ENCODE measurements at places on chromosomes 13 and 19. TPM values are rescaled to one million over a fixed set of nuclear protein-coding genes. Genes with fewer than 3 reads are reported as not detected.

The THSD1 gene
- total RNA-seq: 14.1 TPM

The WDR88 gene
- total RNA-seq: not detected

The MBD3L2 gene
- total RNA-seq: not detected

The ZNF20 gene
- total RNA-seq: 7.4 TPM

The ZNF253 gene
- total RNA-seq: 1.9 TPM

The CEACAM3 gene
- total RNA-seq: not detected

The ZNF132 gene
- 9.2 TPM for total RNA-seq

The RAB3A gene
- 0.89 TPM for total RNA-seq

The SIGLEC7 gene
- total RNA-seq: not detected

The LSM7 gene
- total RNA-seq: 162 TPM

The LRRC8E gene
- total RNA-seq: 10.7 TPM

The COX7A1 gene
- total RNA-seq: 4.5 TPM

The EBI3 gene
- total RNA-seq: not detected

The CGB8 gene
- total RNA-seq: not detected

The KIR2DL3 gene
- total RNA-seq: not detected

The PSG1 gene
- total RNA-seq: 0.62 TPM

The NLRP5 gene
- not detected for total RNA-seq

The DUXA gene
- not detected for total RNA-seq

The APLP1 gene
- 6.7 TPM for total RNA-seq

The GPR12 gene
- not detected for total RNA-seq

The GDF15 gene
- total RNA-seq: 82.9 TPM

The CDX2 gene
- not detected for total RNA-seq

The UGGT2 gene
- total RNA-seq: 67.3 TPM

The TEX101 gene
- total RNA-seq: not detected

The MATK gene
- not detected for total RNA-seq

The NKPD1 gene
- 0.44 TPM for total RNA-seq

The ERICH4 gene
- not detected for total RNA-seq

The ZNF208 gene
- total RNA-seq: 0.25 TPM

The MZF1 gene
- total RNA-seq: 13.8 TPM

The SIGLECL1 gene
- total RNA-seq: not detected

The GFY gene
- 0.11 TPM for total RNA-seq

The CNN1 gene
- 37.0 TPM for total RNA-seq

The DIAPH3 gene
- total RNA-seq: 9.6 TPM

The NALCN gene
- total RNA-seq: 0.66 TPM

The GPC6 gene
- total RNA-seq: 24.1 TPM

The SCGB2B2 gene
- not detected for total RNA-seq

The INSL3 gene
- total RNA-seq: not detected

The ZSWIM9 gene
- total RNA-seq: 3.1 TPM

The ATP4A gene
- total RNA-seq: not detected

The TMEM59L gene
- 0.11 TPM for total RNA-seq

The LDLR gene
- 333 TPM for total RNA-seq

The CYP4F12 gene
- not detected for total RNA-seq

The LRRC25 gene
- 0.11 TPM for total RNA-seq

The RPL18 gene
- 1,891 TPM for total RNA-seq

The ATP4B gene
- not detected for total RNA-seq

The OVOL3 gene
- not detected for total RNA-seq

The GRK1 gene
- not detected for total RNA-seq

The STOML3 gene
- total RNA-seq: not detected

The ZNF69 gene
- 2.9 TPM for total RNA-seq

The SELENOV gene
- total RNA-seq: not detected

The ZNF486 gene
- 8.7 TPM for total RNA-seq

Measured in uterine smooth muscle cell (primary cell).